ENCODE measurements at places on chromosomes 6 and 20. TPM values are rescaled to one million over a fixed set of nuclear protein-coding genes. Genes with fewer than 3 reads are reported as not detected.

- no peak for DNase-seq
Observed at GRCh38 chr6:90008189-90008907, 114.1 kb downstream of the GJA10 start.

GRCh38 chr6:96659084-96659845 is 96.3 kb downstream of the FHL5 start:
- DNase-seq, result no peak

GRCh38 chr6:37131104-37131959 is 38.6 kb upstream of the PIM1 start:
- no peak for DNase-seq

GRCh38 chr20:50149481-50150254 is 3.9 kb downstream of the PEDS1 start:
- DNase-seq, result no peak

LY6G5C gene
- 8.8 TPM for total RNA-seq

ZNF184 gene
- 8.6 TPM for total RNA-seq

ERVFRD-1 gene
- total RNA-seq, result not detected

OOEP gene
- not detected for total RNA-seq

KIAA1755 gene
- not detected for total RNA-seq

KIF6 gene
- total RNA-seq, result not detected

APOBEC2 gene
- total RNA-seq, result not detected

CST2 gene
- not detected for total RNA-seq

All from natural killer cell treated with Interleukin-12 subunit alpha and Interleukin-12 subunit beta and Interleukin-15 and Interleukin-18, amount 100 ng/mL, for 72 hours (primary cell).